ENCODE measurements at places on chromosomes 3 and 15.

GRCh38 chr3:24678421-24678865 lies 183.8 kb upstream of the THRB start:
- DNase-seq = no peak

- no peak for DNase-seq
Observed at GRCh38 chr15:58332676-58333400, 99.0 kb upstream of the LIPC start.

DNA sequence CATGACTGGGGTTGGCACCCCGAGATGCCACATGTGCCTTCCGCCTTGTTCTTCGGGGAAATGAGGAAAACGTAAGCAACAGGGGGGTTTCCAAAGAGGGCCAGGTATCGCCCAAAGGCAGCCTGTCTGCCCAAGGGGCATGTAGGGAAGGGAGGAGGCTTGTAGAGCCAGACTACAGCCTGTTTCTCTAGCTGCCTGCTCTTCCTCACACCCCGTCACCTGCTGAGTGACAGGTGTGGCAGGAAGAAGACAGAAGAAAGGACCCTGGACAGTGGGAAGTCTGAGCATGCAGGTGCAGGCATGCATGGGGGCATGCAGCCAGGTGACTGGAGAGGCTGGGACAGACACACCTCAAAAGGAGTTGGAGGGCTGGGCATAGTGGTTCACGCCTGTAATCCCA lies 9.8 kb downstream of the PLA2G4E start:
- no peak for DNase-seq

DNA sequence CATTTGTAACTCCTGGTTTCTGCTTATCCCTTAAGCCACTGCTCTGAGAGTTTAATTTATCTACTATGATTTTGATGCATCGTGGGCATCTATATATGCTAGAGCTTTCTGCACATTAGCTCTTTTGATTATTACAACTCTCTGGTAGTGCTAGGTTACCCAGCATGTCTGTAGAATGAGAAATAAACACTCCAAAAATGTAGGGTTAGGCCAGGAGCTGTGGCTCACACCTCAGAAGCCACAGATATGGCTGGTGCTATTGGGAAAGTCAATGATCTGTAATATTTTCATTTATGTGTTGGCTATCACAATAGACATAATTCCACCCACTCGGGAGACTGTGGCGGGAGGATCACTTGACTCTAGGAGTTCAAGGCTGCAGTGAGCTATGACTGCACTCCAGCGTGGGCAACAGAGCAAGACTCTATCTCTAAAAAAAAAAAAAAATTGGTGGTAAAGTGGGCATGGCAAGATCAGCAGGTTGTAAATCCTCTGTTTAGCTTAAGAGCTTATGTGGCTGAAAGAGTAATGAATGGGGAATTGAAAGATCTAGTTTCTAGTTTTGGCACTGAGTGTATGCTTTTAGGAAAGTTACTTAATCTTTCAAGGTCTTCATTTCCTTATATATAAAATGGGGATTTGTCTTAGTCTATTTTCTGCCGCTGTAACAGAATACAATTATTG lies 6.3 kb downstream of the TIGIT start:
- no peak for DNase-seq
